Tibial artery (tissue), 4 donors: ENCODE measurements at places on chromosomes 1 and 21.

DNA sequence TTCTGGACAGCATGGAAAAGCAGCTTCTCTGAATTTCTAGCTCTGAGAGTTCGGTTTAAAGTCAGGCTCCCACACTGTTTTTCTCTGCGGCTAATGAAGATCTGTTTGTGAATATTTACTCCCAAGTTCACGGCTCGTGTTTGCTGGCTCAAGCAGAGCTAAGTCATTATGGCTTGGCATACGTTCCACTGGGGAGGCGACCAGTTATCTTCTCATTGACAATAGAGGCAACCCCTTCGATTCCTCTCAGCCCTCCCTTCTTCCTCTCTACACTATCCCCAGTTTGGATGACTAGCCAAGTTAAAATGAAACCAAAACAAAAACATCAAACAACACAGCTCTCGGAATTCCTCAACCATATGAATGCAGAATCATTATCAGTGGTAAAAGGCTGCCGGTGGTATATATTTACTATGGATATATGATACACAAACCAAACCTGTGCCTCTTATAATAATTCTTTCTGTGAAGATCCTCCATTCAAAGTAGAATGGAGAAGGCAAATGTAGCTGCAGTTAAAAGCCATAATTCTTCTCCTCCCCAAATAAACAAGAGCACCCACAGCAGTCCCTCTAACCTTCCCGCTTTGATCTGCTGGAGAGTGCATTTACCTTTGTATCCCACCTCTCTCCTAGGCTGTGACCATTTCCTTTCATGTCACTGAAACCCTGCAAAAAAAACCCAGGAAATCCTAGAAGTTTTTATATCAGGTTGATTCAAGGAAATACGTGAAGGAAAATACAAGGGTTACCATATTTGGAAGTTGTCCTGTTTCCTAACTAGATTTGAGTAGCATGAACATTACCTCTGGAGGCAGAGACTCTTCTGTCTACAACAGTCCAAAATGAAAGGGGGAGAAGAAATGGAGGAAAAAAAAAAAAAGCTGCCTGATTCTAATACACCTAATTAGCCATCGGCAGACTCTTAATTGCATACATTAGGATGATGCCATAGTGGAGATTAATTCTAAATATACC is 108.3 kb upstream of the USH2A start:
- no peak for DNase-seq

- no peak for DNase-seq
Measured at GRCh38 chr1:18657506-18658201, 27.0 kb downstream of the PAX7 start.

- DNase-seq, result no peak
Measured at GRCh38 chr1:214658785-214659184, 55.8 kb downstream of the CENPF start.

DNA sequence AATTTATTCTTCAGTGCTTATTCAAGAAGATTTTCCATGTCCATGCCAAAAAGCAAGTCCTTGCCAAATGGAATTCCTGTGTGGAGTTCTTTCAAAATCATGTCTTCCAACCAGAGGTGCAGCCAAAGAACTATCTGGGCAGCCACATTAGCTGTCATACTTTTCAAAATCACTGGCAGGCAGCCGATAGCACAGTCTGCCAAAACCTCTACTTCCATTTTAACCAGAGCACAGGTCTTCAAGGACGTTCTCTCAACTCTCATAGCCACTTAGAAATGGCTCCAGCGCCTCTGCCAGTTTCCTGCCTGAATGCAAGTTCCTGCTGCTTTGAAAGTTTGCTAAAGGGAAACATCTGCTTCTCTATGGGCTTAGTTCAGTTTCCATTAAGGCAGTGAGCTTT is 975.7 kb upstream of the ADGRL4 start:
- peak; percentile 48 for DNase-seq

DNA sequence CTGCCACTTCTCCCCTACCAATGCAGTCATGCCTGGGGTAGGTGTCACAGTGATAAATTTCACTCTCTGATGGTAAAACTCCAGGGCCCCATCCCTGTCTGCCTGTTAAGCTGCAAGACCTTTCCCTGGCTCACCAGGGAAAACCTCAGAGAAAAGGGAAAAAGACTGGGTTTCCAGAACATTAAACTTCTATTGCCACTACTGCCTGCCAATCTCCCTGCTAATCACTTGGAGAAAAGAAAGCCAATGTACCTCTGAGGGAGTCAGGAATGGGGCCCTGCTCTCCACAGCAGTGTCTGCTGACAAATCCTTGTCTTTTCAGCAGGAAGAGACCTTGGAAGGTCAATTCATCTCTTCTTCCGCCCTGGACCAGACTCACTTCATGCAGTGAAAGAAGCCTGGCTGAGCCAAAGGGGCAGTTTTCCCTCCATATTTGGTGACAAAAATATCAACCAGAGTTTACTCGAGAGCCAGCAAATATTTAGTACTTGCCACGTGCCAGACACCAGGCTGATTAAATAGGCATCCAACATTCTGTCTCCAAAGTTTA is 49.1 kb upstream of the CTTNBP2NL start:
- no peak for DNase-seq

DNA sequence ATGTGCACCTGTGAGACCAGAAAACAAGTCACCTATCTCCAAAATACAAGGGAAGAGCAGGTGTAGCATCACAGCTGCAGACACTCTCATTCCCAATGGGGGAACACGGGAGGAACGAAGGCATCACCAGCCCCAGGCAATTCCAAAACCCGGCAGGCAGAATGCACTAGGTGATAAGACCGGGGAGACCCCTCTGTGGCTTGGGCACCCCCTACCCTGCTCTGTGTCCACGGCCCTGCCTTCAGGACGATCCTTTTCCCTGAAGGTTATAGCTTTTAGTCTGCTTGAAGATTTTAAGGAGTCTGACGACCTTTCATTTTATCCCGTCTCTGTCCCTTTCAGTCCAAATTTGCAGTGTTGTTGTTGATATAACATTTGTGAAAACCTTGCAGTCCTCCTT is 19.2 kb downstream of the TRPM2 start:
- no peak for DNase-seq

DNA sequence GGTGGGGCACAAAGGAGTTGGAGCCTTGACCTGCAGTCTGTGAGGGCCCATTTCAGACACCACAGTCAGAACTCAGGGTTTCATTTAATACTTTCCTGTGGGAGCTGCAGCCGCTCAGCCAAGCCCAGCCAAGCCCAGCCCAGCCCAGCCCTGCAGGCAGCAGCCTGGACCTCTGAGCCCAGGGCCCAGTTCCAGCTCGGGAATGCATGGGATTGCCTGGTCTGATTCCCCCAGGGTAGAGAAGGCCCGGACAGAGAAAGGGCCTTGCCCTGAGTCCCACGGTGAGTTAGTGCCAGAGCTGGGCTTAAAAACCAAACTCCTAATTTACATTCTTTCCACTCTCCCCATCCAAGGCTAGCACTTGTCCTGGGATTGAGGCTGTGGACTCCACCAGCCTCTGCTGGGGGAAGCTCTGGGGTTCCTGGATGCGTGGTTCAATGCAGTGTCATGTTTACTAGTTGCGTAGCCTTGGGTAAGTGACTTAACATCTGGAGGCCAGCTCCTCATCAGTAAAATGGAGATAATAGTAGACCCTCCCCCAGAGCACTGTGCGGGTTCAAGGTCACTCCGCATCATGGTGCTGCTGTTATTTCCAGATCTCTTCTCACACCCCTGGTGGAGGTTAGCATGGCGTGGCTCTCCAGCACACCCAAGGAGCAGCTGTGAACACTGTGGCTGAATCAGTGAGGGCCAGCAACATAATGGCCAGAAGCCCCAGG is 29.2 kb upstream of the PKP1 start:
- no peak for DNase-seq

DNA sequence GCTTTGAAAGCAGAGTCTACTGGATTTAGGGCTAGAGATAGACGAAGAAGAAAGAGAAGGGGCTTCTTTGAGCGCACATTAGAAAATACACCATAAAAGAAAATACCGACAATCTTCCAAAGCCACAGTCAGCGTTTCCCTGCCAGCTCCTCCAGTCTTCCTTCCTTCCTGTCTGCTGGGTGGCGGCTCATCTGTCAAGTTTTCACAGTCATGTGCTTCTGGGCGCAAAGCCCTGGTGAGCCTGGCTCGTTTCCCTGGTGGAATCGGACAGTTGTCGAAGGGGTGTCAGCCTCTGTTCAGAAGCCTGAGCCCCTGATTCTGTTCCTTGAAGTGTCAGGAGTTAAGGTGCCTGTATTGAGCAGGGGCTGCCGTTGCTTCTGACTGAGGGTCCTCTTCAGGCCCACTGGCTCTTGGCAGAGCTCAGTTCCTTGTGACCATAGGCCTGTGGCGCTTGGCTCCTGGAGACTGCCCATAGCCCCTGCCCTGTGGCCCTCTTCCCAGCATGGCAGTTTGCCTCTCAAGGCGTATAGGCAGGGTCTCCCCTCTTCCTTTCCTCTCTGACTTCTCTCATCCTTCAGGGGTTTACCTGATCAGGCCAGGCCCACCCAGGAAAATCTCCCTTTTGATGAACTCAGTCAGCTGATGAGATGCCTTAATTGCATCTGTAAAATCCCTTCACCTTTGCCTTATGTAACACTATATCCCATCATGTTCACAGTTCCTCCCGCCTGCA is 58.6 kb downstream of the ADARB1 start:
- DNase-seq, result peak; percentile 77

- DNase-seq, result no peak
Measured at GRCh38 chr1:77889671-77890070, 1.2 kb downstream of the NEXN start.

- no peak for DNase-seq
Measured at GRCh38 chr1:119472080-119472818, 34.8 kb upstream of the HSD3B1 start.

DNA sequence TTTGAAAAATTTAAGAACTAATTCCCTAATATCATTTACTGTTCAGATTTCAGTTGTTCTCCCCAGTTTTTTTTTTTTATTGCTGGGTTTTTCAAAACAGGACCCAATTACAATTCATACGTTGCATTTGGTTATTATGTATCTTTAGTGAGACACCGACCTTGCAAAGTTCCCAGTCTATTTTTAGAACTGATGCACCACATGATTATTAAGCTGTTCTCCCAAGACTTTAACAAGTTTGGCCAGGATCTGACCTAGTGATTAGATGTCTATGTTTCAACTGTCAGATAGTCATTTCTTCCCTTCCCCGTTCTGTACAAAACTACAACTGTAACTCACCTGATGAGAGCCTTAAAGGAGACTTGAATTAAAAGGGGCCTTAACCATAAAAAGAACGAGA is 7.9 kb downstream of the UBE2T start:
- no peak for DNase-seq

- DNase-seq, result no peak
Measured at GRCh38 chr1:43779805-43780403, 72.6 kb downstream of the ST3GAL3 start.

- DNase-seq, result no peak
Measured at GRCh38 chr1:40432644-40433390, 17.5 kb upstream of the ZFP69B start.

DNA sequence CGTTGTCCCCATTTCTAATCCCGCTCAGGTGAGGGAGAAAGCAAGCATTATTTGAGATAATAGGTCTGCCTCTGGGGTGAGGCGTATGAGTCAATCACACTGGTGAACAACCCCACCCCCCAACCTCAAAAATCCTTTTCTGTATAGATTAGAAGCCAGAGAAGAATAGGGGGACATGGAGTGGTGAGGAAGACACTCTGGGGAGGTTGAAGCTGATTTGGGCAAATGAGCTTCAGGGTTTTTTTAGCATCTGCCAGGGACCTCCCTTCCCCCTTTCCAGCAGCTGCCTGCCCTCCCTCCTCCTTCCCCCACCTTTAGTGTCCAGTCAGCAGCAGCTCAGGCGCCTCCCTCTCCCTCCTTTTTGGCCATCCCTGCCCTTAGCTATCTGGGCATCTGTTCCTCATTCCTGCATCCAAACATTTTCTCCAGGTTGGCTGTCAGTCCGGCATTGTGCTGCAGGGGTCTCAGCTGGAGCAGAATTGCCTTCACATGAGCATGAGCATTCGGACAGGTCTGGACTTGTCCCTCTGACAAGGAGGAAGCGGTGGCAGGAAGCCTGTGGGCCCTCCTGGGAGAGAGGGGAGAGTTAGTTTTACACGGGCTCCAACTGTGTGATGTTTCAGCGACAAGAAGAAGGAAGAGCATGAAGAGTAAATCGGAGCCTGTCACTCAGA is 30.8 kb upstream of the PTGFRN start:
- peak; percentile 66 for DNase-seq

GRCh38 chr1:2199042-2199810 is 4.7 kb upstream of the FAAP20 start:
- peak; percentile 95 for DNase-seq

- DNase-seq, result no peak
Measured at GRCh38 chr21:34956416-34957316, 92.4 kb downstream of the RUNX1 start.

DNA sequence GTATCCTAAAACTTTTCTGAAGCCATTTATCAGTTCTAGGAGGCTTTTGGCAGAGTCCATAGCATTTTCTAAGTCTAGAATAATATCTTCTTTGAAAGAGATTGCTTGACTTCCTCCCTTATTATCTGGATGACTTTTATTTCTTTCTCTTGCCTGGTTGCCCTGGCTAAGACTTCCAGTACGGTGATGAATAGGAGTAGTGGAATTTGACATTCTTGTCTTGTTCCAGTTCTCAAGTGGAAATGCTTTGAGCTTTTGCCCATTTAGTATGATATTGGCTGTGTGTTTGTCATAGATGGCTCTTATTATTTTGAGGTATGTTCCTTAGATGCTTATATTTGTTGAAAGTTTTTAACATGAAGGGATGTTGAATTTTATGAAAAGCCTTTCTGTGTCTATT is 1647.9 kb downstream of the PLA2G4A start:
- DNase-seq, result no peak

DNA sequence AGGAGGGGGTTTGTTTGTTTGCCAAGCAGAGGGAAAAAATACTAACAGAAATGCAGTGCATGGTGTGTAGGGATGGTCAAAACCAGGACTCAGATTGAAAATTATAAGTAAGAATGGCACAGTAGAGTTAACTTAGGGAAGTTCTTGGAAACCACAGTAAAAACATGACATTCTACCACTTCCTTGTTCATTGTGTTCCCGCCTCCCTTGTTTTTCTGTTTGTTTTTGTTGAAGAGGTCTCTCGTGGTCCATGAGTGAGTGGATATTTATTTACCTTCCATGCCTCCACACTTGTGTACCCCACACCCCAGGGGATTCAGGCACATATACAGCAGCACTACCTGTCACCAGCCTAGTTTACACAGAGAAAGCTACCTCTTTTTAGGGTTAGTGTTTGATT is 69.6 kb downstream of the OLFML2B start:
- DNase-seq, result no peak

- no peak for DNase-seq
Measured at GRCh38 chr21:27759091-27759659, 792.3 kb upstream of the ADAMTS5 start.

- DNase-seq, result no peak
Measured at GRCh38 chr1:48115835-48116234, 106.7 kb upstream of the SLC5A9 start.
